Neural crest cell (in vitro differentiated cells): ENCODE measurements at places on chromosomes 2 and 18.

GRCh38 chr2:189192766-189193165, 13.2 kb upstream of the COL5A2 start:
- no peak for DNase-seq

- no peak for DNase-seq
Observed at GRCh38 chr2:219406861-219407230, 11.3 kb upstream of the DES start.

DNA sequence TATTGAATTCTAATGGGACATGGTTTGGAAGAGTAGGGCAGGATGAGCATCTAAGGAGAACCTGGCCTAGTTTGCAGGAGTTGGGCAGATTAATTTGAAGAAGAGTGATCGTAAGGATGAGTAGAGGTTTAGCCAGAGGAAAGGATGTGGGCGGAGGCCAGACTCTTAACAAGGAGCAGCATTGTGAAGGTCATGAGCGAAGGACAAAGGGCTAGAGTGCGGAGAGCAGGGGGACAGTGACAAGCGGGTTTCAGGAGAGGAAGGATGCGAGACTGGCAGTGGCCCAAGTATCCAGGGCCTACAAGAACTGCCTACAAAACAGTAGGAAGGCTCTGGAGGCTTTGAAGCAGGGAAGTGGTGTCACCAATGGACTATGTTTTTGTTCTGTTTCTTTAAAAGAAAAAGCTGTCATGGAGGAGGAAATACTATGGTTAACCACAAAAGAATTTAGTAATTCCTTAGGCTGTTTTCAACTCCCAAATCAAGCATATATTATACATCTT, 20.1 kb downstream of the SLC66A3 start:
- DNase-seq, result no peak

GRCh38 chr2:45278365-45279078, 269.3 kb upstream of the SIX2 start:
- DNase-seq, result no peak

GRCh38 chr2:48328942-48329723, 200.8 kb upstream of the STON1 start:
- no peak for DNase-seq

- DNase-seq, result no peak
Observed at GRCh38 chr2:40384233-40384632, 67.7 kb downstream of the SLC8A1 start.

GRCh38 chr2:97911922-97912575, 83.7 kb downstream of the TMEM131 start:
- DNase-seq, result no peak

DNA sequence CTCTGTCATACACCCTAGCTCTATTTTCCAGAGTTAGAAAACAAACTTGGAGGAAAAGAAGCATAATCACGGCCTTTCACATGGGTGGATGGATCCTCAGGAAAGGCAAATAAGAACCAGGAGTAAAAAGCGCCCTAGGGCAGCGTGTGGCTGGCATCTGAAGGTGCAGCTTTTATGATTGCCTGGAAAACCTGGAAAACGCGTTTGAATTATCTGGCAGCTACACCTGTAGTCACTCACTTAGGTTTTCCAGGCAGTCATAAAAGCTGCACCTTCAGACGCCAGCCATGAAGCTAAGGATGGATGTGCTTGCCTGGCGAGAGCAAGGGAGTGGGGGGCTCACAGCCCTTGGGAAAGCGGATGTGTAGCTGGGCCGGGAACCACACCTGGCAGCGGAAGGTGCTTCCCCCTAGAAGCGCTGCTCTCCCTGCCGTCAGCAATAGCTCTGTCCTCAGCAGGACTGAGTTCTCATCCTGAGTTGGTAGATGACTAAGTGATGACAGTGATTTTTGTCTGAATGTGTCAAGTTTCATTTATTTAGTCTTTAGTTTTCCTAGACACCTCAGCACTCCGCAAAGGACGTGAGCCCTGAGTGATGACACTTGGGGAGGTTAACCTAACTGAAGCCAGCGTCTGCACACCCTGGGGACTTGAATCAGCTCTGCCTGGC, 82.0 kb downstream of the DCDC2C start:
- no peak for DNase-seq
